Effector memory CD4-positive, alpha-beta T cell (primary cell): ENCODE measurements at places on chromosomes 16 and 17.

GRCh38 chr17:81037798-81038733 lies 3.1 kb downstream of the BAIAP2 start:
- no peak for DNase-seq

DNA sequence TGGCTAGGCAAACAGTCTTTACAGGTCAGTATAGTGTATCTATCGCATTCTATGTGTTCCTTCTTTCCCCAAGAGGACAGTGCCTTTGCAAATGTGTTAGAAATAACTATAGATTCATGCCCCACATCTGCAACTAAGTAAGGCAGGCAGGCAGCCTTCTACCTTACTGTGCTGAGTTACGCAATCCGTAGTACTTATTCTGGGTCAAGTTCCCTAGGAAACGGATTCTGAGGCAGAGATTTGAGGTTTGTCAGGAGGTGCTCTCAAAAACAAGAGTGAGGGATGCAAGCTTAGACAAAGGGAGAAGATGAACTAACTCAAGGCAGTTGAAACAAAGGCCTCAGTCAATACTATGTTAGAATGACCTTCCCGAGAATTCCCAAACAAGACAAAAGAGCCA lies 12.7 kb upstream of the ANKFY1 start:
- DNase-seq, result no peak

- DNase-seq, result no peak
These were observed 13.9 kb downstream of the SARM1 start for GRCh38 chr17:28385406-28385805.

DNA sequence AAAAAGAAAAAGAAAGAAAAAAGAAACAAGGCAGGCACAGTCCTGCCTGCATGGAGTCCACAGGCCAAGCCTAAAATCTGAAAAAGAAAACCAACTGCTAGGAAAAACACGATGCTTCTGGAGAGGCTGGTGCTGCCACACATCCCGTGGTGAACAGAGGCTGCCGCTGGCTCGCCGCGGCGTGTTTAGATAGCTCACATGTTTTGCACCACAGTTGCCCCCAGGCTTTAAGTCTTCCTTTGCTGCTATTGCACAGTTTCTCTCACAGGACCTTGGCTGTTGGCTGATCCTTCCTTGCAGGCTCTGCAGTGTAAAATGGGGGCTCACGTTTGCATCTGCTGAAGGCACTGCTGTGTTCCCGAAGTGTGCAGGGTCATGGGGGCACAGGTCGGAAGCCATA lies 8.6 kb downstream of the SLC6A4 start:
- no peak for DNase-seq
